Left renal pelvis (tissue), 4 donors: ENCODE measurements at places on chromosomes 11 and 22.

GRCh38 chr11:57763568-57763967 lies 2.0 kb downstream of the CTNND1 start:
- DNase-seq, result no peak

DNA sequence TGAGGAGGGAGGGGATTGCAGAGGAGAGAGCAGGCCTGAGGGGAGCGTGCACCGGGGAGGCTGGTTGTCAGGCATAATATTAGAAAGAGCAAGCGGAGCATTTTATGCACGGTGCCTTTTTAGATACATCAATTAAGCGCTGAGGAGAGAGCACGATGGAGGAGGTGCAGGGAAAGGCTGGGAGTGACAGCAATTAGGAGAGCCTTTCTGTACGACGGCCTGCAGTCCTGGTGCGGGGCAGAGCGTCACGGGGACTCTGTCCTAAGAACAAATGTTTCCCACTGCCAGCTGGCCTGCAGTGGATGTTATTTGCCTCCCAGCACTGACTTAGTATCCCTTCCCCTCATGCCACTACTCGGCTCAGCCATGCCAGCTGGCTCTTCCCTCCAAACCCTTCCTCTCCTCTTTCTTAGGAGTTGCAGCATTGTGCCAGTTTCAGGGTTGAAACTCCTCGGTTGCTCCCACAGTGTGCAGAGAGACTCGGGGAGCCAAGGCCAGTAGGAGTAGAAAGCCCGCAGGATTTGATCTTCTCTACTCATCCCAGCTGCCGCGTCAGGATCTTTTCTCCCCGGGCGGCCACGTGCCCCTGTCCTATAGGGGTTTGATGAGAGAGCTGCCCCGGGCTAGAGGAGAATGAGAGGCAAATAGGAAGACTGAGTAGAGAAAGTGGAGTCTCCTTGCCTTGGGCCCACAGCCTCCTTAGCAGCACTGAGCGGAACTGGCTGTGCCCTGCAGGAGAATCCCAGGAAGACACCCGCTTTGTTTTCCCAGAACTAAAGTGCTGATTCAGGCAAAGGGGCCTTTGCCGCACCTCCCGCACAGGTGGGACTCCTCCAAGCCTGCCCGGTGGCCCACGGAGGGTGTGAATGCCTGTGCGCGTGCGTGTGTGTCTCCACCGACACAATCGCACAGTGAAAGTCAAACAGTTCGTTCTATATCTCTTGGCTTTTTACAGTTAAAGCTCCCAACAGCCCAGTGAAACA lies 875.3 kb downstream of the NTM start:
- no peak for DNase-seq

DNA sequence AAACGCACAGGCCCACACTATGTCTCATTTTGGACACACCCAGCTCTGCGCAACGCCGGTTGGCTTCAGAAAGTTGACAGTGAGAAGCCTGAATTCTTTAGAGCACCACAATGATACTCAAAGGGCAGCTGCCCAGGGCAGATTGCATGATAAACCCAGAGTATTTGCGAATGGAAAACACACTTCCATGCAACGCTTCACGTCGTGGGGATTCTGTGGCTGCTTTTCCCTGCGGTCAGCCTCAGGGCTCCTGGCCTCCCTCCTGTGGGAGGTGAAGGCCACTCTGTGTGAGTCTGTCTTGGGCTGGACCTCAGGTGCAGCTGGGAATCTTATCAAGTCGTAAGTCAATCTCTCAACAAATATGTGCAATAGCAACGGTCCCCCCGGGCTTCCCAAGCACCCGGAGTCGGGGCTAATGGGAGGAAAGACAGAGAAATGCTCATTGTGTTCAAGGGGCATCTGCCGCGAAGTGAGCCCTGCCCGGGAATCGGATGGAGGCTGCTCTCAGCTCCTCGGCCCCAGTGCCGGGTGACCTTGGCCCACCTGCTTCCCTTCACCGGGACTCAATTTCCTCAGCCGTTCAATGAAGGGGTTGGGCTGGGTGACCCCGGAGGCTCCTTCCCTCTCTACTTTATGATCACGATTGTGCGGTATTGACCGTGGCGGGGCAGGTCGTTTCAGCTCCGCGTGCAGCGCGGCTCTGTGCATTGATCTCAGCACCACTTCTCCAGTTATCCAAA lies 623.6 kb downstream of the BRD1 start:
- DNase-seq, result no peak

DNA sequence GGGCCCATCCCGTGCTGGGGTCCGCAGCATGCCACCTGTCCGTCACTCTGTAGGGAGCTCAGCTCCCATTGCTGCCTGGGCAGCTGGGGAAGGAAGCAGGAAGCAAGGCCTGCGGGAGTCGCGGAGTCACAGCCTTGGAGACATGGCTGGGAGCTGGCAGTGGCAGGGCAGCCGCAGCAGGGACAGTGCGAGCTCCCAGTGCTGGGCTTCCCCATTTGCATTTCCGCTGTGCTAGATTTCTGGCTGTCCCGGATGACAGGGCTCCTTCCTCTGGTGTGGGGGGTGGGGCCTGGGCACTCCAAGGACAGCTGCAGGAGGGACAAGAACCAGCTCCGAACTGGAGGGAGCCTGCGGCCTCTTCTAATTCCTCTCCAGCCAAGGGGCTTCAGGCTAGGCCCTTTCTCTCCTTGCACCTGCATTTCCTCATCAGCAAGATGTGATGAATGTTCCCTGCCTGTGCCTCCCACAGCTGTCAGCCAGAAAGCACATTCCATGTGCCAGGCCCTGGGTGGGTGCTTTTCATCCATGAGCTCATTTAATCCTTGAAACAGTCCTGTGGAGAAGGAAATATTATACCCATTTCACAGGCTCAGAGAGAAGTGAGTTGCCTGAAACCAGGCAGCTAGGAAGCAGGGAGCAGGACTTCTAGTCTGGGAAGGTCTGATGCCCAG lies 48.0 kb downstream of the MYO7A start:
- DNase-seq, result no peak
